ENCODE measurements at places on chromosomes 11 and 22.

DNA sequence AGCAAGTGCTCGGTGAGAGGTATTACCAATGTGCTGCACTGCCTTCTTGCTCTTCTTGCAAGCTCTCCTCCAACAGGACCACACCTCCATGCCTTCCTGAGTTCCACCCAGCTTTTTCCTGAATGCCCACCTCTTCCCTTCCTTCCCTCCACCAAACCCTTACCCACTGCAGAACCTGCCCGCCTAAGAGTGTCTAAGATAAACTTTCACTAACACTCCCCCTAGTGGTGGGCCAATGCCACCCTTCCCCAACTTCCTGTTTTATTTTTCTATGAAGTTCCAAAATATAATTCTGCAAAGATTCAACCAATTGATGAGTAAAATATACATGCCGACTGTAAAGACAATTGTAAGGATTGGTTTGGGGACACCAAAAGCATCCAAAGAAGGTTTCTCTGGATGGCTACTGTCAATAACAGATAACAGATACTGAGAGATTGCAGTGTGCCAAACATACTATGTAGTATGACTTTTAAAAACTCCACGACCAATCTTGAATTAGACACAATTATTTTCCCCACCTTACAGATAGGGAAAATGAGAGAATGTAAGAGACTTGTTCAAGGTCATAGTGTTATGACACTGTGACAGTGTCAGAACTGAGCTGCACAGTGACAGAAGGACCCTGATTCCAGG lies 38.6 kb upstream of the BMAL1 start:
- no peak for DNase-seq

GRCh38 chr11:78291503-78292108 lies 102.9 kb downstream of the USP35 start:
- DNase-seq = no peak

DNA sequence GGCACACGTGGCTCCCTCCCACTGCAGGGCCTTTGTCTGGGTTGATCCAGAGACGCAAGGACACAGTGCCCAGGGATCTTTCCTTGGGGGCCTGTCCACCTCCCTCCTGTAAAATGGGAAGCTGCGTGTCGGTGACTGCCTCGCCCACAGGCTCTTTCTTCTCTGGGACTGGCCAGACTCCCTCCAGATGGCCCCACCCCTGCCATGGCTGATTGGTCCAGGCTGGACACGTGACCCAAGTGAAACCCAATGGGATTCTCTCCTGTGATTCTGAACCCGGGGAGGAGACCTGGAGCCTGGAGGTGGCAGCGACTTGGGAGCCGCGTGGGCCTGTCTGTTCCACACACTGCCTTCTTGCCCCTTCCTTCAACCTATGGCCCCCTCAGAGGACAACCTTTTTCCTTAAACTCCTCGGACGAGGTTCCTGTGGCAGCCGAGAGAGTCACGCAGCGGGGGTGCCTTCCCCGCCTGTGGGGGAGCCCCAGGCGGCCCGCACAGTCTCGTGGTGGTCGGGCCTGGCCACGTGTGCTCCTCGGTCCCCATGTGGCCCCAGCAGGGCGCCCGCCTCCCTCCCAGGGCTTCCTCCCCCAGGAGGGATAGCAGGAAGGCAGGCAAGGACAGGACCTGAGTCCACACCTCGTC lies 12.4 kb upstream of the MPPED1 start:
- no peak for DNase-seq

DNA sequence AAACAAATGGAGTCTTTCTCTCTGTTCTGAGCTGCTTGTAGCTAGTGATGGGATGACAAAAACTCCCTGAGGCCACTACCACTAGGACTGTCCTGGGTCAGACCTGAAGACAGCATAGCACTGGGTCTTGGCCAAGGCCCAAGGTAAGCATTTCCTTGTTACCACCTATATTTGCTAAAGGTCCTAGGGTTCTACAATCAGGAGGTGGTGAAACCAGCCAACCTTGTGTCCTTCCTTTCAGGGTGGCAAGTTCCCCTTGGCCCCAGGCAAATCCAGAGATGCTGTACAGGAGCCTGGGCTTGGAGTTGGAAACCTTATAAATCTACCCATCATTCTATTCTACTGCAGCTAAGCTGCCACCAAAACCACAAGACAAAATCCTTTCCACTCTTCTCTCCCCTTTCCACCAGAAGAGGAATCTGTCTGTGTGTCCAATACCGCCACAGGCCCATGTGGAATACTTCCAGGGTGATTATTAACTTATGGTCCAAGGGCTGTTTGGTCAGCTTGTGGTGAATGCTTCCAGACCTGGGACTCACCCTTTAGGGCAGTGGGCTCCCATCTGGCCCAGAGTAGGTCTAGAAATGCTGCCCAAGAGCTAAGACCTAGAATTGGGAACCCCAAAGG lies 16.8 kb downstream of the SLC22A25 start:
- DNase-seq = no peak

DNA sequence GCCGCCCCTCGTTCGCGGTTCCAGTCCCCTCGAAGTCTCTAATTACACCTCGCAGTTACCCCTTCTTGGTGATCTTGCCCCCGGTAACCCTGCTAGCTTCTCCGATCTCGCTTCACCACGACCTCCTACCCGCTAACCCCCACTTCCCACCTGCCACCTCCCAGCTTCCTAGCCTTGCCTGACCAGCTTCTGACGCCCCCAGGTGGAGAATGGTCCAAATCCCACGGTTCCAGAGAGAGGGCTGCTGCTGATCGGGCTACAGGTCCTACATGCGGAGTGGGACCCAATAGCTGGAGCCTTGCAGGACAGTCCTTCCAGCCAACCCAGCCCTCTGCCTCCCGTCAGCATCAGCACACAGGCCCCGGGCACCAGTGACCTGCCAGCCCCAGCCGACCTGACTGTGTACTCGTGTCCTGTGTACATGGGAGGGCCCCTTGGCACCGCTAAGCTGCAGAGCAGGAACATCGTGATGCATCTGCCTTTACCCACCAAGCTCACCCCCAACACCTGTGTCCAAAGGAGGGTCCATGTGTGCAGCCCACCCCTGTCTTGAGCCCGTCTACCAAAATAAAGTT lies 31.9 kb downstream of the RRP8 start:
- DNase-seq = no peak

DNA sequence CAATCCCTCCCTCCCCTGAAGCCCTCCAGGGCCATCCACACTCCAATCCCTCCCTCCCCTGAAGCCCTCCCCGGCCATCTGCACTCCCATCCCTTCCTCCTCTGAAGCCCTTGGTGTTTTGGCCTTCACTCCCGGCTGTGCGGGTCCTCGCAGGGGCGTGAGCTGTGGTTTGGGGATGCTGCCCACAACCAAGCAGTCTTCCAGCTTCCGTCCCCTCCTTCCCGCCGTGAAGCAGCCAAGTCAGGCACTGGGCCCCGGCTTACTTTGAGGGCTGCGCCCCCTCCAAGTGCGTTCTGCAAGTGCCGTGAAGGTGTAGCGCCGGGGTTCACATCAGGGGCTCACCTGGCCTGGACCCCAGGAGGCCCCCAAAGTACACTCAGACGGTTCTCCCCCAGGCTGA lies 335.9 kb downstream of the BRD1 start:
- DNase-seq = no peak

- no peak for DNase-seq
These were observed 4.0 kb upstream of the ARHGAP42 start for GRCh38 chr11:100683126-100683525.

DNA sequence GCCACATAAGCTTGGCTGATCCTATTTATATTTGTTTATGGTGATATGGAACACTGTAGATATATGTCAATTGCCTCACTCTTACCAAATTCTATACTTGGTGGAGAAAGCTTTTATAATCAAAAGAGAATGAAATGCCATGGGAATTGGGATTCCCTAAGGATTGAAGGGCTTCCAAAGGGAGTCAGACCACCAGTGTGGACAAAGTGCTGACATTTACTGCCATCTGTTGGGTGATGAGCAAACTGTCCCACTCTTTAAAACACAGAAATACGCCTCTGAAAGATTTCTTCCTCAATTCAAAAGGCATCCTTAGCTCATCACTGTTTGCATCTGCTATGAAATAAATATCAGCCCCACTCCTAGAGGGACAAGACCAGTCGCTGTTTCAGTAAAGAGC lies 7.1 kb downstream of the SLC1A2 start:
- no peak for DNase-seq

DNA sequence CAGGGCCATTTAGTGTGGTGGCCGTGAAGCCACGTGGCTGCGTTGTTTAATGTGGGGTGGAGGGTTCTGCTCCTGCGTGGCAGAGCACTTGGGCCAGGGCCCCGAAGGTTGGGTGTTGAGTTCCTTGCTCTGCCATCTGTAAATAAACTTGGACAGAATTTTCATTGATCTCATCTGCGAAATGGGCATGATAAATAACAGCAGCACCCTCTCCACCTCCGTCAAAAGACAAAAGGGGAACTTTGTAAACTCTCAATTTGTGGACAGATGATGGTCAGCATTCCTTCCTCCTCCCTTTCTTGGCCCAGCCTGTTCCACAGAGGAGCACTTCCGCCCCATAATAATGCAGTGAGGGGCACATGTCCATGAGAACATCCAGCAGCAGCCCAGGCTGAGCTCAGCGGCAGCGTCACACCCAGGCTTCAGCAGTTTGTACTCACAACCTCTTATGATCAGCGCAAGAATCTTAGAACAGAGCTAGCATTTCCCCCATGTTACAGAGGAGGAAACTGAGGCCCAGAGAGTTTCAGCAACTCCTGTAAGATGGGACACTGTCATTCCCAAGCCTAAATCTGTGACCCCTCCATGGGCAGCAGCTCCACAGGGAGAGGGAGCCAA lies 874.5 kb downstream of the BRD1 start:
- DNase-seq = no peak

DNA sequence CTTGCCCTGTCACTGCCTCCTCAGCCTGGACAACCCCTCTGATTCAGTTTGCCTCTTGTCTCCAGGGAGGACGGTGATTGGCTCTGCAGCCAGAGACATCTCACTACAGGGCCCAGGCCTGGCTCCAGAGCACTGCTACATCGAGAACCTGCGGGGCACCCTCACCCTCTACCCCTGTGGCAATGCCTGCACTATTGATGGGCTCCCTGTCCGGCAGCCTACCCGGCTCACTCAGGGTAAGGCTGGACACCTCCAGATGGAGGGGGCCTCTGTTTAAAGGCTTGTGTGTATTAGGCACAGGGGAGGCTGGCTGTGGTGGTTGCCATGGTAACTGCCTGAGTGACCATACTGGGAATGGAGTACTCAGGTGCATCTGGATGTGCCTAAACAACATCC lies 8.6 kb downstream of the PHLDB1 start:
- no peak for DNase-seq

DNA sequence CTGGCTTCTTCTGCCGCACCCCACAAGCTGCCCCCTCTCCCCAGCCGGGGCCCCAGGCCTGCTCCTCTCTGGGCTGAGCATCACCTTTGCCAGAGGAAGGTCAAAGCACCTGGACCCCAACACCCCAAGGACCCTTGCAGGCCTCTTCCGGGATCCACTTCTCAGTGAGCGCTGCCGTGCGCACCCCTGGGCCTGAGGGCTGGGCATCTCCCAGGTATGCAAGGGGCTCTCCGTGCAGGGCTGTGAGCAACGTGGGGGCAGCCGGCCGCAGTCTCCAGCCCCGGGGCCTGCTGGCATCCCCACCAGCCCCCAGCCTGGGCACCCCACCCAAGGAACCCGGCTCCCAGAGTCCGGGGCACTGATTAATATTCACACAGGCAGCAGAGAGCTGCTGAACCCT lies 64.0 kb downstream of the BRD1 start:
- DNase-seq = no peak

- no peak for DNase-seq
These were observed 974.0 kb downstream of the TBC1D22A start for GRCh38 chr22:47736186-47737034.

DNA sequence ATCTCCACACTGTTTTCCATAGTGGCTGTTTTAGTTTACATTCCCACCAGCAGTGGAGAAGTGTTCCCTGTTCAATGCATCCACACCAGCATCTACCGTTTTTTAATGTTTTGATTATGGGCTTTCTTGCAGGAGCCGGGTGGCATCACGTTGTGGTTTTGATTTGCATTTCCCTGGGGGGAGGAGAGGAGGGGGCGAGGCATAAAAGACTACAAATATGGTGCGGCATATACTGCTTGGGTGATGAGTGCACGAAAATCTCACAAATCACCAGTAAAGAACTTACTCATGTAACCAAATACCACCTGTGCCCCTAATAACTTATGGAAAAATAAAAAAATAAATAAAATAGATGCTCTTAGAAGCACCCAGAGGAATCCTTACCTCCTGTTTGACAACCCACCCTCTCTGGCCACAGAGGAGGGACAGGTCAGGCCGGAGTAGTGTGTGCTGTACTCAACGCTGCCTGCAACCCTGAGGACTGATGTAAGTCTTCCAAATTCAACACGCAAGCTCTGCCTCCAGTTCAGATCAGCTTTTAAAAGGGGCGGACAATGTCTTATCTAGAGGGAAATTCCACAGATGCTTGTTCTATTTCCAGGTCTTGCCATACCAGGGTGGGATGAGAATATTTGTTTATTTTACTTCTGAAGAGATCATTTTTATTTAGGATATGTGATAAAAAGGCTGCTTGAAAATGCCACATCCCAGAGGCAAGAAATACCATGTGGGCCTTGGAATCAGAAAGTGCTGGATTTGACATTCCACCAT lies 329.6 kb upstream of the B3GAT1 start:
- no peak for DNase-seq

DNA sequence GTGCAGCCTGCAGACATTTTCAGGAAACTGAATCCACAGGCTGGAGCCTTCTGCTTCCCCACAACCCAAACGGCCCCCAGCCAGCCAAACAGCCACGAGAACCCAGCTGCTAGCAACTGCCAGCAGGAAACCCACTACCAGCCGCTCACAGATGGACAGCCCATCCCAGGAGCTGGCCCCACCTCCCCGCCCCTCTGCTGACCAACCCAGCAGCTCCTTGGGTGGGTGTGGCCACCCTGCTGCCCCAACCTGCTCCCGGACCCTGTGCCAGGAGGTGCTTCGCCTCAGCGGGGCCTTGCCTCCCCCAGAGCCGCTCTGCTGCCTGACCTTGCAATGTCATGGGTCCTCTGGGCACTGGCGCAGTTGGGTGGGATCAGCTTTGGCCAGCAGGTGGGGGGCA lies 8.2 kb upstream of the CCDC188 start:
- DNase-seq = no peak

- DNase-seq = no peak
These were observed 105.9 kb upstream of the BDNF start for GRCh38 chr11:27806122-27806521.

GRCh38 chr11:90257158-90257525 lies 34.3 kb upstream of the CHORDC1 start:
- DNase-seq = no peak

DNA sequence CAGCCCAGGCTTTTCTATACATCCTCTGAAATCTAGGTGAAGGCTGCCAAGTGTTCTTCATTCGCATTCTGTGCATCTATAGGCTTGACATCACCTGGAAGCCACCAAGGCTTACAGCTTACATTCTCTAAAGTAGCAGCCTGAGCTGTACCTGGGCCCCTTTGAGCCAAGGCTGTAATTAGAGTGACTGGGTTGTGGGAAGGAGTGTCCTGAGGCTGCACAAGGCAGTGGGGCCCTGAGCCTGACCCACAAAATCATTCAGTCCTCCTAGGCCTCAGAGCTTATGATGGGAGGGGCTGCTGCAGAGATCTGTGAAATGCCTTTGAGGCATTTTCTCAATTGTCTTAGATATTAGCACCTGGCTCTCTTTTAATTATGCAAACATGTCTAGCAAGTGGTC lies 33.0 kb upstream of the RDX start:
- no peak for DNase-seq

- no peak for DNase-seq
These were observed 191.3 kb downstream of the KIF18A start for GRCh38 chr11:27916541-27917100.

GRCh38 chr22:47151490-47151889 lies 389.0 kb downstream of the TBC1D22A start:
- DNase-seq = no peak

Measured in DMS79 (cell line).